Heart left ventricle (tissue), 16 donors: ENCODE measurements at places on chromosomes 13 and 19. TPM values are rescaled to one million over a fixed set of nuclear protein-coding genes. Genes with fewer than 3 reads are reported as not detected.

Gene RASIP1
- total RNA-seq: 10.7 TPM

Gene FGF9
- 10.7 TPM for total RNA-seq

Gene RFPL4AL1
- total RNA-seq: not detected

Gene CGB7
- total RNA-seq: 0.27 TPM

Gene GPATCH1
- total RNA-seq: 4.5 TPM

Gene COX6B2
- total RNA-seq: not detected

Gene KLK3
- not detected for total RNA-seq
